T-helper 2 cell (primary cell): ENCODE measurements at places on chromosomes 3 and 15.

- no peak for DNase-seq
Measured at GRCh38 chr3:177596248-177596815, 399.1 kb upstream of the TBL1XR1 start.

DNA sequence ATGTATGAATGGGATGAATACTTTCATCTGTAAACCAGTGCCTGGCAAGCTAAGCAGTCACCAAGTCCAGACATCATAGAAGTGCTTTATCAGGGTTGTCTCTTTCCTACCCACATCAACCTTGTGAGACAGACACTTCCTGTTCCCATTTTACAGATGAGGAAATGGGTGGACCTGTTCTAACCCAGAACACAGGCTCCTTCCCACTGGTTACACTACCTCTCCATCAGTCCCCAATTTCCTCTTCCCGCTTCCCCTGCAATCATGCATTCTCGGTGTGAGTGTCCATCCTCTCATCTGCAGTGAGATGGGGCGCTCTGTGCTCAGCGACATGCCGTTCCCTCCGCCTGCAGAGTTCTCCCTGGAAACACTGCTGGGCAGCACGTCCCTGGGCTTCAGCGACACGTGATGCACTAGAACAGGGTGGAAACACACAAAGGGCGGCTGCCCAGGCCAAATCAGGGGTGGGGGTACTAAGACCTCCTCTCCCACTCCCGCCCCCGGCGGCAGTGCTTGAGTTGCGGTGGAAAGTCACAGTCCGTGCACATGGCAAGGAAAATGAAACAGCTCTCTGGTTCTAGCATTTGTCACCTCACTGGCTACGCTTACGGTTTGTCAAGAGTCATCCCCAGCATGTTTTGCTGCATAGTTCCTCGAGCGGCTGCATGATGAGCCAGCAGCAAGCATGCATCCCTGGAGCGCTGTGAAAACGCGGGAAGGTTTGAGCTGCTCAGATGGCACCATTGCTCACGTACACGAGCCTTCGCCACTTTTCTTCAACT lies 201.1 kb downstream of the ADAMTS17 start:
- DNase-seq: no peak

- no peak for DNase-seq
Measured at GRCh38 chr15:79562899-79563298, 130.8 kb downstream of the MINAR1 start.

DNA sequence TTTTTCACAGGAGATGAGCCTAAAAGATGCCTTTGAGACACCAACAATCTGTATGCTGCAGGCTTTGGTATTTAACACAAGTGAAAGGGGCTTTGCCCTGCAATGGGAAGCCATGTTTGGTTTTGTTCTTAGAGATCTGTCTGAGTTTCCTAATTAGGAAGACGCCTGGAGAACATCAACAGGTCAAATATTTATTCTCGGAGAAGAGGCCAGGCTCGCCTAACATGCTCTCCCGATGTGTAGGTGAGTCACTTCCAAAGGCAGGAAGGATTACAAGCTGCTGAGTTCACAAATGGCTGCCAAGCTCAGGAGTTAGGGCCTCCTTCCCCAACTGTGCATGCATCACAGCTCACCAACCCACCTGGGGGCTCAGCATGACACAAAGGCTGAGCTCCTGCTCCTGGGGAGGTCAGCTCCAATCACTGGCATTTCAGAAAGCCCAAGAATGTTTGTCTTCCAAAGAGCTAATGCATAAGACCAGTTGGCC lies 119.5 kb upstream of the PRICKLE2 start:
- DNase-seq: no peak

GRCh38 chr15:64893481-64894394 lies 18.0 kb upstream of the ANKDD1A start:
- peak; percentile 81 for DNase-seq

DNA sequence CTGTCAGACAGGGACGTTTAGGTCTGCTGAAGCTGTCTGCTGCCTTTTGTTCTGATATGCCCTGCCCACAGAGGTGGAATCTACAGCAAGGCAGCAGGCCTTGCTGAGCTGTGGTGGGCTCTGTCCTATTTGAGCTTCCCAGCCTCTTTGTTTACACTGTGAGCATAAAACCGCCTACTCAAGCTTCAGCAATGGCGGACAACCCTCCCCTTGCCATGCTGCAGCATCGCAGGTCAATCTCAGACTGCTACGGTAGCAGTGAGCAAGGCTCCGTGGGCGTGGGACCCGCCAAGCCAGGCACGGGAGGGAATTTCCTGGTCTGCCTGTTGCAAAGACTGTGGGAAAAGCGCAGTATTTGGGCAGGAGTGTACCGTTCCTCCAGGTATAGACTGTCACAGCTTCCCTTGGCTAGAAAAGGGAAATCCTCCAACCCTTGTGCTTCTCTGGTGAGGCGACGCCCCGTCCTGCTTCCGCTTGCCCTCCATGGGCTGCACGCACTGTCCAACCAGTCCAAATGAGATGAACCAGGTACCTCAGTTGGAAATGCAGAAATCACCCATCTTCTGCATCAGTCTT lies 71.4 kb downstream of the SPSB4 start:
- no peak for DNase-seq

DNA sequence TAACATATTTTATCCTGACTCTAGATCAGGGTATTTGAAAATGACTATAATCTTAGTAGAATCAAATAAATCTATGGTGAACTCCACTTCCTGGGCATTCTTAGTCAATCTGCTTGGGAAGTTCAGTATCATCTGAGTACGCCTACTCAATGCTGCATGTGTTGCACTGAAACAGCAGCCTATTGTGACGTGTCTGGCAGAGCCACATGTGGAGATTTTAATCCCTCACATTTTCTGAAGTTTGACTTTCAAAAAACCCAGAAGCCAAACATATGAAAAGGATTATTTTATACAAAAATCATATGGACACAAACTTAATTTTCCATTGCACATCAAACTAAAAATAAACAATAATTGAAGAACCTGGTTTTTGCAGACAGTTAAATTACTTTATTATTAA lies 798.3 kb downstream of the ROBO1 start:
- no peak for DNase-seq

DNA sequence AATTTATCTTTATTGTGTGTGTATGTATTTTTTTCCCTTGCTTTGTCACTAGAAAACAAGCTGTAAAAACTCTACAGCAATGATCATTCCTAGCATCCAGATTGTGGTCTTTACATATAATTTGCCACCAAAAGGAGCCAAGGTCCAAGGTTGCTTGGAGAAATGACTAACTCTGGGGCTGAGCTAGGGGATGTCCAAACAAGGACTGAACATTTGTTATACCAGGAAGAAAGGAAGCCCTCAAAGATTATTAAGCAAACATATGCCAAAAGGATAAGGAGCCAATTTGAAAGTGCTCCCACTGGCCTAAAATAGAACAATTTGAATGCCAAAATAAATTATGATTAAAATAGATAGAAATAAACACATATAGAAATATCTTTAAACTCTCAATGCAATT lies 293.3 kb downstream of the ZIC1 start:
- no peak for DNase-seq

- no peak for DNase-seq
Measured at GRCh38 chr15:39890621-39891020, 29.4 kb downstream of the GPR176 start.

- DNase-seq: no peak
Measured at GRCh38 chr3:58025837-58026569, 17.8 kb downstream of the FLNB start.

DNA sequence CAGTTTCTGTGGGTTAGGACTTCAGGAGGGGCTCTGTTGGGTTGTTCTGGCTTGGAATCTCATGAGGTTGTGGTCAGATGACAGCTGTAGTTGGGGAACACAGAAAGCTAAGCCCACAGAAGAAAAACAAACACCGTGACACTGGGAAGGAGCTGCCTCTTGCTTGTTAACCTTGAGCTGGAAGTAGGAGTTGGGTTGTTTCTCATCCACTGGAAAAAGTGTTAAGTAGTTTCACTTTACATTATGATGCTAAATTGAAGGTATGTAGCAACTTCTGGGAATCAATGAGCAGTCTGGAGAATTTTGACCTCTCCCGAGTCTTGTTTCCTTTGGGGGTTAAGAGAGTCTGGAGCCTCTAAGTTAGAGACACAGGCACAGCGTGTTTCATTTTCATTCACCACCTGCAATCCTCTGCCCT lies 20.4 kb downstream of the HACD3 start:
- DNase-seq: no peak
